Pons (tissue), 1 donor: ENCODE measurements at places on chromosomes 6 and 20.
A peak's percentile ranks its signal among the peaks of the same experiment; 100 is the strongest.

- no peak for DNase-seq
These were observed 979.2 kb upstream of the GJE1 start for GRCh38 chr6:141153563-141153962.

- no peak for DNase-seq
These were observed 86.6 kb upstream of the STXBP5 start for GRCh38 chr6:147117580-147117979.

DNA sequence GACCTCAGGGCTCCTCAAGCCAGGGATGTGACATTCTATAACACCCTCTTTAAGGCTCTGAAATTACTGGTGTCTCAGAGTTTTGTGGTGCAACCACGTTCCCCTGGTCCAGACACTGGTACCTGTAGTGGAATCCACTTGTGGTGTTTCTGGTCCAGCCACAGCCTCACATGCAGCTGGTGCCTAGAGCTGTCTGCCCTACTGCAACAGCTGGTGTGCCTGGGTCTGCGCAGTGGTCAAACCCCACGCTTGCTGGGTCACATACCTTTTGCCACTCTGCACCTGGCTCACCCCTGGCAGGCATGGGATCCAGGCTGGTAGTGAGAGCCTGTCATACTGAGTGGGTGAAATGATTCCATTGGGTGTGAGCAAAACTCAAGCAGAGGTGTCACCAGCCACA is 1230.2 kb upstream of the EYS start:
- no peak for DNase-seq

DNA sequence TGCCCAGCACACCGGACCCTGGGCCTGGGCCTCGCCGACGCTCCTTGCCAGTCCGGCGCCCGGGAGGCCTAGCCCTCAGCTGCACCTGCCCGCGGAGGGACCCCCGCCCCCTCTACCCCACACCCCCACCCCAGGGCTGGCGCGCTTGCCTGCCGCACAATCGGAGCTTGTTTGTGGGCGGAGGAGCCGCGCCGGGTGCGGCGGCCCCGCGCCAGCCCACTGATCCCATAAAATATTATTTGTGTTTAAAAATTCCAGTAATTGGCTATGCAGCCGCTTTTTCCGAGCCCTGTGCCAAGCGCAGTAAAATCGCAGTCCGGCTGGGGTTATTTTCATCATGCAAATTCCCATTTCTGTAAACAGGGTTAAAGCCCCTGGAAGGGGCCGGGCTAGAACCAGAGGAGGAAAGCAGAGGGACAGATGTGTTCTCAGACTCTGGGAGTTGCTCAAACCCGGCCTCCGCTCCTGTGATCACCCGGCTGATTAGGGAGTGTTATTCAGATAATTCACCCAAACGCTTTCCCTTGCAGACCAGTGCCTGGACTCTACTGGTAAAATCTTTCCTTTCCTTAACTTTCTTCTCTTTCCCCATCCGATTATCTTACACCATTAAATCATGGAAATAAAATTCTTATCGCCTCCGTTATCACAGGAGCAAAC is 93.1 kb downstream of the NCR2 start:
- DNase-seq: no peak

GRCh38 chr20:53852691-53853090 is 217.7 kb downstream of the BCAS1 start:
- no peak for DNase-seq

DNA sequence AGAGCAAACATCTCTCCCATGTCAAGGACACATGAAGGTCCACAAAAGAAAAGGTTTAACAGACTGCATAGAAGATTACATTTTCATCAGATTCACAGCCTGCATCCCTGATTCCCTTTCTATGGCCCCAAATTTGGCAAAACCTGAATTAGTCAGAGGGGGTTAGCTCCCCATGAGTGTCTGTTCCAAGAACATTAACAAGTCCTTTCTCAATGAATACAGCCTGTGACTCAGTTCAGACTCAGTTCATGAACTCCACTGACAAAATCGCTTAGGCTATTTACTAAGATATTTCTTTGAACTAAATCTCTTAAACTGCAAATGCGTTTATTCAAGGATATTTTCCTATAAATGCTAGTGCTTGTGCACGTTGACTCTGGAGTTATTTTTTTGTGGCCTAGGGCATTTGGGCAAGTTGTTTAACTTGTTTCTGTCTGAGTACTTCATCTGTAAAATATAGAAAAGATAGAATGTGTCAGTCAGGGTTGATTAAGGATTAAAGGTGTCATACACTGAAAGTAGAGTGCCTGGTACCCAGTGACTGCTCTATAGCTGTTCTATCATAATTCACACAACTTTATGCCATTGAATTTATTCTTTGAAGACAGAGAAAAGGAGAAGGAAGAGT is 422.6 kb downstream of the HTR1B start:
- no peak for DNase-seq

GRCh38 chr6:80145509-80145908 is 39.0 kb downstream of the BCKDHB start:
- no peak for DNase-seq

- peak; percentile 42 for DNase-seq
These were observed 182.5 kb upstream of the JARID2 start for GRCh38 chr6:15063253-15063853.

GRCh38 chr6:49782293-49782692 is 4.8 kb downstream of the PGK2 start:
- no peak for DNase-seq

GRCh38 chr20:25205277-25206062 is 10.0 kb downstream of the ENTPD6 start:
- DNase-seq: no peak

DNA sequence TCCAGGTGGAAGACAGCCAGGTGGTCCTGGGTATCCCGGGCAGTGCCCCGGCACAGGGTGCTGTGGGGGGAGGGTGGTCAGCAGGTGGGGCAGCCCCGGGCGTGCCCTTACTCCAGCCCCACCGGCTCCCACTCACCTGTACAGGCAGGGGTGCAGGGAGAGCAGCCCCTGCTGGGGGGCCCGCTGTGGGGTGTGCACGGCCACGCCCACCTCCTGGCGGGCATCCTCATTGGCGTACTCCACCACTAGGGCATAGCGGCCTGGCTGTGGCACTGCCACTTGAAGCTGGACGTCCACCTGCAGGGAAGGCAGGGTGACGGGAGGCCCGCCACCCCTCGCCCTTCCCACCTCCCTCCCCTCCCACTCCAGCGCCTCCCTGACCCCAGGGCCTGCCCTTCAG is 29.6 kb downstream of the ADRM1 start:
- no peak for DNase-seq

DNA sequence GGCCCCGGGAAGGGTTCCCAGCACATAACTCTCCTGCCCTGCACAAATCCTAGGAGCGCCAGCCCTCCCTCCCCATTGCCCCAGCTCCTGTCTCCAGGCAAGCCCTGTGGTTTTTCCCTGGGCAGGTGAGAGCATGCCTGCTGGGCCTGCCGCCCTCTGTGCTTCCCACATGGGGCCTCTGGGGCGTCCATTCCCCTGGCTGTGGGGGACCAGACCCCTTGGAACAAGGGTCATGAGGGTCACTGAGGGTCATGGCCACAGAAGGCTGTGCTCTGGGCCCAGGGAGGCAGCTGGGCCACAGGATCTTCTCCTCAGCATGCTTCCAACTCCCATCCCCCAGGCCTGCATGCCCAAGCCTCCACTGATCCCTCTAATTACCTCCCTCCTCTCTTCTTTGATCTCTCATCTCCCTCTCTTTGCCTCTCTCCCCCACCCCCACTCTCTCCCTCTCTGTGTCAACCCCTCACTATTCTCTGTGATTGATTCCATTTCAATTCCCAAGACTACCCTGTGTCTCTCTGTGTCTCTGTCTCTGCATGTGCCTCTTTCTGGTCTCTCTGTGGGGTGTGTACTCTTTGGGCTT is 6.1 kb downstream of the MDFI start:
- DNase-seq: no peak
